ENCODE measurements at places on chromosomes 7 and 10.

GRCh38 chr10:78931321-78932053 is 137.3 kb upstream of the ZMIZ1 start:
- no peak for DNase-seq

- peak; percentile 41 for DNase-seq
Observed at GRCh38 chr10:22251751-22252223, 34.0 kb upstream of the EBLN1 start.

DNA sequence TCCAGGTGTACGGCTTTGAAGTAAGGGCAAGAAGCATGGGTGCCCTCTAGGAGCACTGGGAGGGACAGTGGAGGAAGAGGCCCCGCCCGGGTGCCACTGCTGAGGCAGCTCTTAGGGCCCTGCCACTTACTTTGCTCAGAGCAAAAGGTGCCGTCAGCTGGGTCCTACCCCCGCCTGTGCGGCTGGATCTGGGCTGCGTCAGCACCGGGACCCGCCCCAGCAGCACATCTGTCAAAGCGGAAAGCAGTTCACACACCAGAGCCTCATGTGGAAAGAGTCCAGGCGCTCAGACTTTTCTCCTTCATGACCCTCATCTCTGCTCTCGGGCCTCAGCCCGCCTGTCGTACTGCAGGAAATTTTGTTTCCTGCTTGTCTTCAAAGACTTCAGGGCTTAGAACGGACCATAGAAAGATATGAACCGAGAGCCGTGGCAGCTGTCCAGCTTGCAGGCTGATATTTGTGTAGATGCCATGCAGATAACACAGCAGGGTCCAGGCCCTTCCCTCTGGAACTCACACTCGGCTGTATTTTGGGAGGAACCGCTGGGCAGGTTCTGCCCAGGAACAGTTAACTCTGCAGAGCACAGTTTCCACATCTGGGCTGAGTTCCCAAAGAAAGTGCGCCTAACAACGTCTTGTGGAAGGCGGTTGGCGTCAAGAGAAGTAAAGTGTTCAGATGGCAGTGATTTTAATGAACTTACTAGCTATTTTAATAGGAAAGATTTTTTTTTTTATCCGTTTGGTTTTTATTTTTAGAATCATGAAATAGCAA is 44.3 kb upstream of the PRKAR1B start:
- DNase-seq = no peak

DNA sequence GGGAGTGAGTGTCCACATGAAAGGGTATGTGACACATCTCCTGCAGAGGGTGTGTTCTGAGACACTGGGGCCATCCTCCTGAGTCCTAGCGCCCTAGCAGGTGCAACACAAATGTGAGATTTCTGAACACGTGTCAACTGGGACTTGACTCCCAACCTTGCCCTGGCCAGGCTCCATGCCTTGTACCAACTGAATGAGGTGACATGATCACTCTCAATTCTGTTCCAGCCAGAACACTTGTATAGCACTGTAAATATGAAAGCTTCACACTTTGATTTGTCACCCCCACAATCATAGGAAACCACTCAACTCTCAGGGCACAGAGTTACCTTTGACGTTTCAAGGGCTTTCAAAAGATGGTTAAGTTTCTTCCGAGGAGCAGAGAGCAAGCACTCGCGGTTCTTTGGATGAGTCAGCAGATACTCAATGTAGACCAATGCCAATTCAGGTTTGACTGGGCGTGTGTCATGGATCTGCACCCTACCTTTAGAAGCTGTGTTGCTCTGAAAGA is 48.6 kb downstream of the NCAPG2 start:
- DNase-seq = no peak

DNA sequence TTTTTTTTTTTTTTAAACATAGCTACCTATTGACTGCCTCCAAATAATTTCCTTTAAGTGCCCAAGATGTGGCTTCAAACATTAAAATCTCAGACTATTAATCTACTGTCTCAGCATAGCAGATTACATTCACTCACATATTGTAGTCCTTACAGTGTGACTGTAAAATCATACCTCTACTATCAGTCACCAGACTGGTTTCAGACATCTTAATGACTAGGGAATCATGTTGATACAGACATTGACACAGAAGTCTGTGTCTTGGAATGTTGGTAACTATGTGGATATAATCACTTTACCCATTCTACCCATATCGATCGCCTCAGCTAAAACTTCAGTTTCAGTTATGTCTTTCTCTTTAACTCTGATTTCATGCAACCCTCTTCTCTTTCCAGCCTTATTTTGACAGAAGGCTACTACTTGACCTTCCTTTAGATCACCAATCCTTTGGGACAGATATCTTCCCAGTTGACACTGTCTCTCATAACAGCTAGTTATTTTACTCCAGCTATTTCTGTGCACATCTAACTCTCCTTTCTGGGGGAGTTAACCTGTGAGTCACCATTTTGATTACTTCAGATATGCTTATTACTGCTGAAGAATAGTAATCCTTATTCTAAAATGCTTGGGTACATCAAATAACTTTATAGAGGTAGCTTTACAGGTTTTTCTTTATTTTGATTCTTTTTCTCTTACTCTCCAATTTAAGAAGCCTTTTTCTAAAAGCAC is 7.0 kb downstream of the TNKS2 start:
- DNase-seq = no peak

All from stimulated activated CD8-positive, alpha-beta memory T cell treated with anti-CD3 and anti-CD28 coated beads, Interleukin-4, amount 100 ng/mL, for 1 hour (primary cell).